ENCODE measurements at places on chromosomes 7 and 10.

GRCh38 chr7:79352323-79352722 lies 101.1 kb downstream of the MAGI2 start:
- DNase-seq, result no peak

GRCh38 chr7:99562114-99562784 lies 3.8 kb downstream of the ZNF655 start:
- no peak for DNase-seq

DNA sequence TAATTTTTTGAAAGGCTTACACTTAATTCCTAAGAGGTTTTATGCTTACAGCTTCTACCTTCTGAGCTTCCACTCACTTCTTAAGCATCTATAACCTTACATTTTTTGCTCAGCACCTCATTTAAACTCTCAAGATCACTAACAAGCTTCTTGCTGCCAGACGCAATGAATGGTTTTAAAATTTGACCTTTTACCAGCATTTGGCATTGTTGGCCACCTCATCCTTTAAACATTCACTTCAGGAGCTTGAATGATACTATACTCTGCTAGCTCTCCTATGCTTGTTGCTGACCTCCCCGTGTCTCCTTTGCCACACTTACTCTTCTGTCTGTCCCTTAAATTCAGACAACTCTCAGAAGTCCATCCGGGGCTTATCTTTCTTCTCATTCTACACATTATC lies 37.7 kb upstream of the ODAD2 start:
- DNase-seq, result peak; percentile 37

DNA sequence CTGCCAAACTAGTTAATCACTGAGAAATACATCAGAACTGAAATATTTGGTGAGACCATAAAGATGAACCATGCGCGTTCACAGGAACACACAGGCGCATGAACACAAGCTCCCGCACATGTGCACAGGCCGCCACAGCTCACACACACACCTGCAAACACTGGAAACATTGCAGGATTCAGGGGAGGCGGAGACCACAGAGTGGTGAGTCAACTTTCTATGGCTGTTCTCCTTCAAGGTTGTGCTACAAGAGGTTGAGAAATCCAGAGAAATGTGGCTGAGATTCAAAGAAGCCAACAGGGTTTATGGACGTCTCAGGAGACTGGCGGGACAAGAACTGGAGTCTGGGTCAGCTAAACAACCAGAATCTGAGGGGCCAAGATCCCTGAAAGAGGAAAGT lies 17.8 kb downstream of the ESYT2 start:
- DNase-seq, result peak; percentile 71

DNA sequence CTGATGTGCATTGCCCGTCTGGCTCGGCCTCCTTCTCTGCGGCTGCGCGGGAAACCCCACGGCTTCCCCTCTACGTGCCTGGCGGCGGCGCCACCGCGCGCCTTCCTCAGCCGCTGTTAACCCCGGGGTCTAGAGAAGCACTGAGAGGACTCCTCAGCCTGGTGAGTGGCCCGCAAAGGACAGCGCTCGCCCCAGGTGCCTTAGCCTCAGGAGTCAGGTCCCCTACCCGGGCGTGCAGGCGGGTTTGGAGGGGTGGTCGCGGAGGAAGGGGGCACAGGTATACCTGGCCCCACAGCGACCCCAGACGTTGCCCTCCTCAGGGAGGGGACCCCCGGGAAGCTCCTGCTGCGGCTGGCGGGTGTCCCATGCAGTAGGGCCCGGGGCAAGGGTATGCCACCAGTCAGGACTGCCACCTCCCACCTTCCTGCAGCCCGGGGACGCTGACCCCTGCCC lies 51.0 kb downstream of the ARL5B start:
- DNase-seq, result no peak

- DNase-seq, result peak; percentile 87
Observed at GRCh38 chr7:157337316-157338149, 729 bp downstream of the DNAJB6 start.

- DNase-seq, result no peak
Observed at GRCh38 chr10:44946205-44946604, 13.4 kb upstream of the RASSF4 start.

DNA sequence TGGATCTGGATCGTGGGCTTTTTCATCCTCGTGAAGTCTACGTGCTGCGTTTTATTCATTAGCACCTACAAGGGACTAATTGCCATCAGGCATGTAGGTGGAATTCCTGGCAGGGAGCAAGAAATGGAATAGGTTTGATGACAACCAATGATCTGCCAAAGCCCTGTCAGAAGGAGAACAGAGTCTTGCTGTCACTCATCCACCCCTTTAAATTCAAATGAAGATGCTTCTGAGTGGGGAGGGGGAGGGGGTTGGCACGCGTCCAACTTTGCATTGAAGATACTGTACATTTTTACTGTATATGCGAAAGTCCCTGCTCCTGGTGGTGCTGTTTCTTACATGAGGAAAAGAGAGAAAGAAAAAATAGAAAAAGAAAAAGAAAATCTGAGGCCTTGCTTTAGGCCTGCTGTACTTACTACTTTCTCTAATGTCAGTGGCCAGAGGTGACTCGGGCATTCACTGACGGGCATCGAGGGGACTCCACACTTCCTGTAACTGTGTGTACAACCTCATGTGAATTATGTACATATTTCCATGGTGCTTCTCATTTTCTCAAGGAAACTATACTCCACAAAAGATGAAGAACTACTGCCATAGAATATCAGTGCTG lies 569.1 kb downstream of the INHBA start:
- no peak for DNase-seq

GRCh38 chr7:121138262-121138933 lies 149.9 kb downstream of the CPED1 start:
- no peak for DNase-seq

GRCh38 chr7:93719546-93719945 lies 145.0 kb upstream of the CALCR start:
- DNase-seq, result peak; percentile 14

GRCh38 chr7:13989949-13990305 lies 461 bp upstream of the ETV1 start:
- no peak for DNase-seq

GRCh38 chr10:123645016-123645415 lies 21.1 kb upstream of the GPR26 start:
- no peak for DNase-seq

DNA sequence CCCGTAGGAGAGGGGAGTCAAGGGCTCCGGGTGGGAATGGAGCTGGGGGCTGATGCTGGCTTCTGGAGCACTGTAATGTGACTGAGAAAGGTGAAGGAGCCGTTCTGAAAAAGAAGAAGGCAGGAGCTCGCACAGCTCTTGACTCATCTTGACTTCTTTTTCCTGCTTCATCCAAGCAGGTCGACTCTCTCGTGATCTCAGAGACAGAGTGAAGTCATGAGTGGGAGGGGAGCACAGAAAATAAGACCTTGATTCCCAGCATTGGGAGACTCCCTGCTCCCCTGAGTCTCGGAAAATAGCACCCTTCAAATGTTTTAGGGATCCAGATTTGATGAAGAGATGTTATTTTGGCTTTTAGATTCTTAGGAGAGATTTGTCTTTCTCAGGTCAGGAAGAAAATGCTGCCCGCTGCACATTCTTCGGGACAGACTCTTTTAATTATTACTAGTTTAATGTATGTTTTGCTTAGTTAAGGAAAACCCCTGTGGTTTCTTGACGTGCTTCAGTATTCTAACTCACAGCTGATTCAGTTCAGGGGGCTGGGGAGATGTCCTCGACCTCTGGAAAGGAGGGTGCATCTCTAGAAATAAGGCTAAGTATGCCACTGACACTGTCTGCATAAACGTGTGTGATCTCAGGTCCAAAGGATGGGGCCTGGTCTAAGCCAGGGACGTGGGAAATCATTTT lies 34.1 kb downstream of the EGFR start:
- no peak for DNase-seq

DNA sequence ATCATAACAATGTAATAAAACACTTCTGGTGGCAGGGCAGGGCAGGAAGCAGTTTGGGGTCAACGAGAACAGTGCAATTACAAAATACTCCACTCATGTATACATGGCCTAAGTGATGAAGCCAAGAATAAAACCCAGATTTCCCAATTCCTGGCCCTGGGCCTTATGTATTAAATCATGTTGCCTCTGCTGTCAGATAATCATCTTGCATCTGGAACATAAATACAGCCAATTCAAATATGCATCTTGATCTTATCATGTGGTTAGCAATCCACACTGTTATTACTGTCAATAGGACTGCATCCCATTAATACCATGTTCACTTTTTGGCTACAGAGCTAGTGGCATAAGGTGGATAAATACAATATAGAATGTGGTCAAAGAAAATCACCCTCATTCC lies 186.5 kb upstream of the SLC25A13 start:
- DNase-seq, result no peak

- peak; percentile 90 for DNase-seq
Observed at GRCh38 chr7:120857588-120858573, at the start of gene TSPAN12. TSPAN12 (minus strand) TSS chr7:120858144; CDS start chr7:120856763, 1,381 bp downstream.

GRCh38 chr10:72525277-72525676 lies 100.6 kb downstream of the MICU1 start:
- DNase-seq, result peak; percentile 23

DNA sequence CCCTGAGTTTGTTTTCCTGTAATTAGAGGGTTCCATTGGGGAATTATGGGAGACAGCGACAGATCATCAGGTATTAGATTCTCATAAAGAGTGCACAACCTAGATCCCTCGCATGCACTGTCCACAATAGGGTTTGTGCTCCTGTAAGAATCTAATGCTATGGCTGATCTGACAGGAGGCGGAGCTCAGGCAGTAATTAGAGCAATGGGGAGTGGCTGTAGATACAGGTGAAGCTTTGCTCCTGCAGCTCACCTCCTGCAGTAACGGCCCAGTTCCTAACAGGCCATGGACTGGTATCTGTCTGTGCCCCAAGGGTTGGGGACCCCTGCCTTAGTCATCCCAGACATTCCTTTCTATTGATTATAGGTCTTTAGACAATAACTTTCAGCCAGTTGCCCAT lies 894 bp upstream of the ZSCAN21 start:
- no peak for DNase-seq

- no peak for DNase-seq
Observed at GRCh38 chr7:4240042-4240441, 442.1 kb upstream of the FOXK1 start.

GRCh38 chr10:102812231-102812876 lies 24.9 kb downstream of the CYP17A1 start:
- DNase-seq, result no peak

DNA sequence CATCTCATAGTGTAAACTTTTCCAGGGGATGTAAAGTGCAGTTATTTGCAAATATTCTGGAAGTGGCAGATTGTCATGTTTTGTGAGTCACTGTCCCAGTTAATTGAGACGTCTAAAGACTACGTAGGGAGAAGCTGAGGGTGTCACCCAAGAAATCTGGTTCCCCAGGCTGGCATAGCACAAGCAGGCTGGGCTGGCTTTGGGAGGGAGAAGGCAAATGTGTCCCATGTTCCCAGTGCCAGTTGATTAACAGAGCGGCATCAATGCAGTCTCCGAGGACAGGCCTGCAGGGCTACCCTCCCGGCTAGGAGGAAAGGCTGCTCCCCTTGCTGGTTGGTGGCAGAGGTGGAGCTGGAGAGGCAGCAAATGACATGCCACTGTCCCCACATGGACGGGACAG lies 388.3 kb upstream of the MKI67 start:
- DNase-seq, result no peak

GRCh38 chr10:102660888-102661657 lies 16.8 kb downstream of the TRIM8 start:
- DNase-seq, result peak; percentile 81

GRCh38 chr7:100486753-100487446 lies 3.2 kb downstream of the NYAP1 start:
- no peak for DNase-seq

DNA sequence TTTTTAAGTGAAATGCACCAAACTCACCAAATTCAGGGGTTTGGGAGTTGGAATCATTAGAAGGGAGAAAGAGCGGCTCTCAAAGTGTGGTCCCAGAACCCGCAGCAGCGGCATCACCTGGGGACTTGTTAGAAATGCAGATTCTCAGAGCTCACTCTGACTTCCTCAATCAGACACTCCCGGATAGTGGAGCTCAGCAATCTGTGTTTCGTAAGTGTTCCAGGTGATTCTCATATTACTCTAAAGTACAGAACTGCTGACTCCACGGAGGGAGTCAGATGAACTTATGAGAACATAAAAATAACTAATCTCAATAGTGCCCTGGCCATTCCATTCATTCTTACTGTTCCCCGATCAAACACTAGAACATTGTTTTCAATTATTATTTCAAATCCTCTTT lies 358.7 kb upstream of the MYO3A start:
- DNase-seq, result no peak

DNA sequence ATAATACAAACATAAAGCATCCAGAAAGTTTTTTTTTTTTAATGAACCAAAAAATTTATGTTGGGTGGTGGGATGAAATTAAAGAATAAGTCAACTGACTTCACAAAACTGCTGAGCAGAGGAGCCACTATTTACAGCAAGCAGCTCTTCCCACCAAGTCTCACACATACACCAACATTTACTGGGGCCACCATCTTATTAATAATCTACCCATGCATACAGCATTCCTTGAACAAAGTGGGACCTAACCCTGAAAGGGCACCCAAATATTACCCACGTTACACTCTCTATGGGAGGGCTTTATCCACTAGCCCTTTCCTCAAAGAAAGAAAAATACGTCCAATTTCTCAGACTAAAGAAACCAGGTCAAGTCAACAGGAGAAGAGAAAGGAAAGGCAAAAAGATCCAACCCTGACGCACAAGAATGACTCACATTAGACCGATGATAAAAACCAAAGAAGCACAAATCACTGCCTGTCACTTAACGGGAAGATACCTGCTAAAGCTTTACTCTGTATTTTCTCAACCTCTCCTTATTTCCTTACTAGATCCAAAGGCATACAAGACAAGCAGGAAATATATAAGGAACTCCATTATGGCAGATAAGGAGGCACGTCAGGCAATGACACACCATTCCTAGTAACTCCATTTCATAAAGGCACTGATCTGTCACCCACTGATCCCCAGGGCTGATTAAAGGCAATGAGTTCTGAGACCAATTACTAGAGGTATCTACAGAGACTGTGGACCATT lies 141.8 kb upstream of the ASAH2 start:
- no peak for DNase-seq

DNA sequence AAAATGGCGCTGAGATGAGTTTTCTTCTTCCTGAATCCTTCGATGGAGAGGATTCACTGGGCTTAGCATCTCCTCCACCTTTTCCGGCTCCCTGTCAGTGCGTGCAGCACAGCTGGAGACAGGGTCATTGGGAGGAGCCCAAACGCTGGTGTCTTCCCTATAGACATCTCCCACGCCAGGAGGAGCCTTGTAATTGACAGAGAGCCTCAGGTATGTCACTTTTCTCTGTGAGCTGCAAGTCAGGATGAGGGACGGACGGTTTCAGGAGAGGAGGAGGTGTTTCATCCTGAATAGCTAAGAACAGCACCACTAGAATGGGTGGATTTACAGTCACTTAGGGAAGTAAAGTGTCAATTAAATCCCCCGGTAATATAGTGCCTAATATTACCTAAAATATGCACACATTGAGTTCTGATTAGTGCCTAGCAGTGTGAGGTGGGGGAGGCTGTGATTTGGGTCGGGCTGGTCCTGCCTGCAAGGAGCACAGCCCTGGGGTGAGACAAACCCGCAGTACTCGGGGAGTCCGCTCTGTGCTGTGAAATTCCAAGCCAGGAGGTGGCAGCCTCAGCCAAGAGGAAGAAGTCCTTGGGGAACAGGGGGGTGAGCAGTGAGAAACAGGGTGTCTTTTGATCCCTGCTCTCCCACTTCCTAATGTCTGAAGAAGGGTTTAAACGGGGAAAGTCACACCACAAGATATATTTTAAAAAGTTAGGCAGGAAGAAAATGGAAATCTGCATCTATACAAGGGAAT lies 28.2 kb downstream of the IL15RA start:
- DNase-seq, result peak; percentile 59
